ENCODE measurements at places on chromosomes 7 and 10. TPM values are rescaled to one million over a fixed set of nuclear protein-coding genes. Genes with fewer than 3 reads are reported as not detected.

DNA sequence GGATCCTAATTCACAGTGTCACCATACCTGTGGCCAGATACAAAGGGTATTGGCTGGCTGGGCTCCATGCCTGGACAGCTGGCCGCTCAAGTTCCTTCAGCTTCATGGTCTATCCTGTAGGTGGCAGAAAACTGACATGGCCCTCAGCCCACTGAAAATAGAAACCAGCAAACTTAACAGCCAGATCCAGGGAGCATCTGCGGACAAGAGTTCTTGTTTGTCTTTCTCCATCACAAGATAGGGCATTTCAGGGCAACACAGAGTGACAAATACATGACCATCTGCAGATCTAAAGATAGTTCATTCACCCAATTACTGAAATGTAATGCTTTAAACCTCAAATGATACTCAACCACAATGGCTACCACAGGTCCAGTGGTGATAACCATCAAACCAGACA, 2.8 kb downstream of the SEC31B start:
- H3K36me3 ChIP-seq: no peaks in the 10 kb centered on the region
- no peak overlapping the region for H3K4me3 ChIP-seq
- peaks cover 13% of the 10 kb centered on the region for H3K27me3 ChIP-seq
- no peak for DNase-seq
- H3K4me1 ChIP-seq: no peaks in the 10 kb centered on the region

- H3K4me1 ChIP-seq: peaks cover 11% of the 10 kb centered on the region
- no peak overlapping the region for H3K27ac ChIP-seq
- H3K27me3 ChIP-seq: no peaks in the 10 kb centered on the region
- H3K4me3 ChIP-seq: no peak overlapping the region
- no peaks in the 10 kb centered on the region for H3K36me3 ChIP-seq
Measured at GRCh38 chr10:13769946-13770345, 183.2 kb downstream of the PRPF18 start.

The NPY gene
- not detected for total RNA-seq

GRCh38 chr7:32587411-32587948, 92.2 kb downstream of the AVL9 start:
- H3K27ac ChIP-seq: peak overlapping the region; percentile 92
- H3K4me1 ChIP-seq: peaks cover 34% of the 10 kb centered on the region
- H3K36me3 ChIP-seq: no peaks in the 10 kb centered on the region
- DNase-seq: no peak
- H3K27me3 ChIP-seq: no peaks in the 10 kb centered on the region

- H3K4me3 ChIP-seq: no peak overlapping the region
- H3K27me3 ChIP-seq: peaks cover 31% of the 10 kb centered on the region
- no peaks in the 10 kb centered on the region for H3K36me3 ChIP-seq
- no peak overlapping the region for H3K27ac ChIP-seq
- H3K4me1 ChIP-seq: no peaks in the 10 kb centered on the region
Measured at GRCh38 chr7:142498364-142498763, 240.5 kb upstream of the PRSS58 start.

GRCh38 chr10:132266594-132267161, 41.1 kb downstream of the STK32C start:
- no peaks in the 10 kb centered on the region for H3K4me1 ChIP-seq
- peak; percentile 3 for DNase-seq
- no peak overlapping the region for H3K27ac ChIP-seq
- no peak overlapping the region for H3K4me3 ChIP-seq
- no peaks in the 10 kb centered on the region for H3K27me3 ChIP-seq

The VENTX gene
- total RNA-seq: 0.31 TPM

DNA sequence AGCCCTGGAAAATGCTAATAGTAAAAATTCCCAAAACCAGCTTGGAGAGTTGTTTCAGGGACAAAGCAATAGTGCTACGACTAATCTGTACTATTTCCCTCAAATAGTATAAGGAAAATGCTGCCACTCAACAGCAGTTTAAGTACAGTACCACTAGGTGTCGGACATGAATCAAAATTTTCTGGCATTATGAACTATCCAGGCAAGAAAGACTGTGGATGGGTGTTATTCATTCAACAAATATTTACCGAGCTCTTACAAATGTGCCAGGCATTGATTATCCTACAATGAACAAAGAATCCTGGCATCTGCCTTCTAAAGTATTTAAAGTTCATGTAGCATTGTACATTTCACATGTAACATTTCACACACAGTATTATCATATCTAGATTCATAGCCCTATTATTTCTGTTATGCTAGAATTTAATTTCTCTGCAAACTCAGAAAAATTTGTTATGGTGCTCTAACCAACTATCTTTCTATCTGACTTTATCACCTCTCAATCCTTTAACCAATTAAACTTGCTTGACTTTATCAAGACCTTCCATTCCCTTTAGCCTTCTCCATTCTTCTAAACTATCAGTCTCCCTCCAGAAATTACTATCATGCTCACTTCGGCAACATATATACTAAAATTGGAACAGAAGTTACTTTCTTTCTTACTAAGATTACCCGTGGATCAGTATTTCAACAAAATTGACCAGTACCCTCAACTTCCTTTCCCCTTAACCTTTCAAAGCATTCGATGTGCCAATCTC, 80.6 kb downstream of the ARHGAP21 start:
- no peak overlapping the region for H3K27ac ChIP-seq
- H3K4me1 ChIP-seq: peaks cover 8% of the 10 kb centered on the region
- H3K4me3 ChIP-seq: no peak overlapping the region
- no peaks in the 10 kb centered on the region for H3K27me3 ChIP-seq
- H3K36me3 ChIP-seq: no peaks in the 10 kb centered on the region

DNA sequence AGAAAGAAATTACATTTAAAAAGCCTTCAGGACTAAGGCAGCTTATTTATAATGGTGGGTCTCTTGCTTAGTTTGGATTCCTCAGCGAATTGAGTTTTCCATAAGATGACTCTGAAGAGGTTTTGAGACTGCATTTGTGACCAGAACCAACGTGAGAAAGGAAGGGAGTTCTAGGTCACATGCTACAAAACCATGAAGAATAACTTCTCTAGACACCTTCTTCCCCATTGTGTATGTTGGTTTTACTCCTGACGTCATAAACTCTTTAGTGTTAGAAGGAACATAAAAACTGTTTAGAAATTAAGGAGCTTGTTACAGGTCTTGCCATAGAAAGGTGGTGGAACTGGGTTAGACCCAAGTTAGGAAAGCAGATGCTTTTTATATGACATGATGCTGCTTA, 11.1 kb downstream of the PTPN12 start:
- no peaks in the 10 kb centered on the region for H3K27me3 ChIP-seq
- DNase-seq: no peak
- H3K4me1 ChIP-seq: peaks cover 82% of the 10 kb centered on the region
- H3K36me3 ChIP-seq: peaks cover 4% of the 10 kb centered on the region

The RARRES2 gene
- total RNA-seq: 21.3 TPM

GRCh38 chr7:27150568-27151340, 1.6 kb downstream of the HOXA3 start:
- H3K36me3 ChIP-seq: no peaks in the 10 kb centered on the region
- peak overlapping the region; percentile 29 for H3K4me3 ChIP-seq
- no peak overlapping the region for H3K27ac ChIP-seq
- DNase-seq: no peak
- peaks cover 56% of the 10 kb centered on the region for H3K4me1 ChIP-seq

Data from heart right ventricle (tissue), 16 donors.